Fibroblast of skin of left biceps (primary cell): ENCODE measurements at places on chromosomes 1 and 21.

GRCh38 chr1:12171206-12172041, 4.6 kb downstream of the TNFRSF1B start:
- DNase-seq: no peak

DNA sequence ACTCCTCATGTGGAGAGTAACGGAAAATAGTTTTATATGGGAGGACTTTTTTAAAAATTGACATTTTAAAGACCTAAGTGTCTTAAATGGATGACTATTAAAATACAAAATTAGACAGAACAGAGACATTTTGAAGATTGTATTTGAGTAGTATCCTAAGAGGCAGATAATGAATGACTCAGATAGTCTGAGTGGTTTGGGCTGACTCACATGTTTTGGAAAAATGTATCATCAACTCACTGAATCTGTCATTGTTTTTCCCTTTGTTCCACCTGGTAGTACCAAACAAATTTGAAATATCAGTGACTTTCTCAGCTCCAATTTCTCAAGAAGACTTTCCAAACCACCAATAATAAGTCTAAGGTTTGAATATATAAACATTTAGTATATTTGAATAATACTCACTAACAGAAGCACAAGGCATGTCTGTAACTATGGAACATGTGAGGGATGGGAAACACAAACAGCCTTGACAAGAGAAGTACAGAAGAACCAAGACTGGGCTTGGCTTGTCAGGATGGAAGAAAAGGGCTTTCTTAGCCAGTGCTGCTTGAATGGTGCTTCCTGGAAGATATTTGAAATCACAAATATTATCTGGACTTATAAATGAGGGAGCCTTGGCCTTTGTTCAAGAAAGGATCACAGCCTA, 90.6 kb downstream of the SGIP1 start:
- no peak for DNase-seq

DNA sequence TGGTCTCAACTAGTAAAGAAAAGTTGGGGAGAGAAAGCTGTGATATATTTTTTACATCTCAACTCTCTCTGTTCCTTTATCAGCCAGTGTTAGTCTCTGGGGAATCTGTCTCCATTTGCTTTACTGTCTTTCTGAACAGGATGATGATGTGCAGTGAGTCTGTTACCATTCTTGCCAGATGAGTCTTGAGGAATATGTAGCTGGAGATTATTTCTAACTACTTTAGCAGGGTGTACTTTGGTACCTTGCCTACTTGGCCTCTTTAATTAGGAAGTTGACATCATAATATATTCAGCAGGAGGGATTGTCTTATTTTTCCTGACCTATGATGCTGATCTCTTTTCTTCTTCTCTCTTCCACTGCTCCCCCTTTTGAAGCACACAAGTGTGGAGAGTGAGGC, 15.7 kb upstream of the HAX1 start:
- no peak for DNase-seq

GRCh38 chr1:90344963-90345730, 350.2 kb downstream of the ZNF326 start:
- DNase-seq: no peak
